ENCODE measurements at places on chromosomes 13 and 19.

DNA sequence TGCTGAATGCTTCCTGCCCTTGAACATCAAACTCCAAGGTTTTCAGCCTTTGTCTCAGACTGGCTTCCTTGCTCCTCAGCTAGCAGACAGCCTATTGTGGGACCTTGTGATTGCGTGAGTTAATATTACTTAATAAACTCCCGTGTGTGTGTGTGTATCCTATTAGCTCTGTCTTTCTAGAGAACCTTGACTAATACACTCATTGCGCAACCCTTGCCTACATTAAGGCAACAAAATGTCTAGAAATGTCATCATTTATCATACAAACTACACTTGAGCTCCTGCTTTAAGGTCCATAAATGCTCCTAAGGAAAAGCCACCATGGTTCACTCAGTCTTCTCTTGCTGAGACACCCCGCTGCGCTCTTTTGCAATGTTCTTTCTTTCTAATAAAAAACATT lies 2861.0 kb downstream of the PCDH9 start:
- no peak for DNase-seq

DNA sequence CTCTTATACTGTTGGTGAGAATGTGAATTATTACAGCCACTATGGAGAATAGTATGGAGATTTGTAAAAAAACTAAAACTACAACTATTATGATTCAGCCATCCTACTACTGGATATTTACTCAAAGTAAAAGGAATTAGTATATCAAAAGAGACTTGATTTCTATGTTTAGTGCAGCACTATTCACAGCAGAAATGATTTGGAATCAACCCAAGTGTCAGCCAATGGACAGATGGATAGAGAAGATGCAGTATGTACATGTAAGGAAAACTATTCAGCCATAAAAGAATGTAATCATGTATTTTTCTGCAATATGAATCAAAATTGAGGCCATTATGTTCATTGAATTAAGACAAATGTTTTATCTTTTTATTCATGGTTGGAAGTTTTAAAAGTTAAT lies 1705.5 kb downstream of the SLITRK1 start:
- no peak for DNase-seq

- peak; percentile 89 for DNase-seq
Measured at GRCh38 chr13:26469602-26470001, 87.9 kb upstream of the WASF3 start.

DNA sequence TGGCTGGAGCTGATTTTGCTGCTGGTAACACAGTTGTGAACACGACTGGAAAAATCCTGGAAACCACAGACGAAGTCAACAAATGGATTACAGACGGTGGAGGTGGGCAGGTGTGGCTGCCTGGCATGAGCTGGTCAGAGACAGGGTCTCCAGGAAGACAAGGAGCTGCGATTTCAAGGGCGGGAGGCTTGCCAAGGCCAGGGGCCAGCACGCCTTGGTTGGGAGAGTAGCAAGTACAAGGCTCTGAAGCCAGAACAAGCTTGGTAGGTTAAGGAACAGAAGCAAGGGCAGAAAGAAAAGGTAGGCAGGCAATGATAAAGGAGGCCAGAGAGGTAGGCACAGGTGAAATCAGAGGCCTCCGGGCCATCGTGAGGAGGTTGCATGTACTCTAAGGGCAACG lies 50.7 kb upstream of the AMER2 start:
- DNase-seq = no peak

GRCh38 chr13:113802090-113802531 lies 43.1 kb downstream of the TMEM255B start:
- no peak for DNase-seq

GRCh38 chr19:5396096-5396939 lies 55.7 kb upstream of the PTPRS start:
- no peak for DNase-seq

DNA sequence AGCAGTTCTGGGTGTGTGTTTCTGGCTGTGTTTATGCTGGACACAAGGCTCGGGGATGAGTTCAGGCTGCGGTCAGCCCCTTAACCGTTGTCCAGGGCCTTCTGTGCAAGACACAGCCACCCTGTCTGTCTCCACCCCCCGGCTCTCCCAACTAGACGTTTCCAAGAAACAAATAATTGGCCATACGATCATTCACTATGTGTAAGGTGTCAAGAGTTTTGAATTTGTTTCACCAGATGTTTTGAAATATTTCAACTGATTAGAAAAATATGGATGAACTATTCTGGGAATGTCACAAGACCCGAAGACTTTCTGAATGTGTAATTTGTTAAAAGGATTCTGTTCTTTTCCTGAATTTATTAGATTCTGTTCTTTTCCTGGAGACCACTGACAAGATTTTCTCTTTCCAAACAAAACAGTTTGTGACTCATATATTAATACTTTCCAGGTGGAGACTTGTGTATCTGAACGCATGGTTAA lies 318.2 kb downstream of the MYO16 start:
- no peak for DNase-seq

DNA sequence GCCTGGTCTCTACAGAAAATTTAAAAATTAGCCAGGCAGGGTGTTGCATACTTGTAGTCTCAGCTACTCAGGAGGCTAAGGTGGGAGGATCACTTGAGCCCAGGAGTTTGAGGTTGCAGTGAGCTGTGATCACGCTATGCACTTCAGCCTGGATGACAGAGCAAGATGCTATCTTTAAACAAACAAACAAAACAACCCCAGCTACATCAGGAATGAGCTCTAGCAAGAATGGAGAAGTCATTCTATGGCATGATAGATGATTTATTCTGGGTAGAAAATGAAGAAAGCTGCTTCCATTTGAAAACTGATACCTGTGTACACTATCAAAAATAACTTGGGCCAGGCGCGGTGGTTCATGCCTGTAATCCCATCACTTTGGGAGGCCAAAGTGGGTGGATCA lies 15.8 kb upstream of the SHISA2 start:
- no peak for DNase-seq

DNA sequence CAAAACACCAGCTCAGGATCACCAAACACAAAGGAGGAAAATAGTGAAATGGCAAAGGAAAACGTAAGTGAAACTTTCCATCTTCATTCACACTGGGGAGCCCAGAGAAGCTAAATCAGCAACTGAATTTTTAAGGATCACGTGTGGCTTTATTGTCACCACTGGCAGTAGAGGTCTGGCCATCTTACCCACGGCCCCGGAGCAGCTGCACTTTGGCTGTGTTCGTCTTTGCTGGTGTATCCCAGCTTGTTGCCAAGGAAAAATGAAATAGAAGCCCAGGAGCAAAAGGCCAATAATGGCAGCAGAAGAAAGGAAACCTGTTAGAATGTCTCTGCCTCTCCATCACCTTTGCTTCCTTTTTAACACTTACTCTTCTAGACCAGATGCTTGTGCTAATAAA lies 274.7 kb downstream of the FOXO1 start:
- DNase-seq = no peak

GRCh38 chr13:73738626-73739025 lies 395.6 kb downstream of the KLF12 start:
- DNase-seq = no peak

GRCh38 chr13:97631158-97631557 lies 197.2 kb downstream of the RAP2A start:
- no peak for DNase-seq

DNA sequence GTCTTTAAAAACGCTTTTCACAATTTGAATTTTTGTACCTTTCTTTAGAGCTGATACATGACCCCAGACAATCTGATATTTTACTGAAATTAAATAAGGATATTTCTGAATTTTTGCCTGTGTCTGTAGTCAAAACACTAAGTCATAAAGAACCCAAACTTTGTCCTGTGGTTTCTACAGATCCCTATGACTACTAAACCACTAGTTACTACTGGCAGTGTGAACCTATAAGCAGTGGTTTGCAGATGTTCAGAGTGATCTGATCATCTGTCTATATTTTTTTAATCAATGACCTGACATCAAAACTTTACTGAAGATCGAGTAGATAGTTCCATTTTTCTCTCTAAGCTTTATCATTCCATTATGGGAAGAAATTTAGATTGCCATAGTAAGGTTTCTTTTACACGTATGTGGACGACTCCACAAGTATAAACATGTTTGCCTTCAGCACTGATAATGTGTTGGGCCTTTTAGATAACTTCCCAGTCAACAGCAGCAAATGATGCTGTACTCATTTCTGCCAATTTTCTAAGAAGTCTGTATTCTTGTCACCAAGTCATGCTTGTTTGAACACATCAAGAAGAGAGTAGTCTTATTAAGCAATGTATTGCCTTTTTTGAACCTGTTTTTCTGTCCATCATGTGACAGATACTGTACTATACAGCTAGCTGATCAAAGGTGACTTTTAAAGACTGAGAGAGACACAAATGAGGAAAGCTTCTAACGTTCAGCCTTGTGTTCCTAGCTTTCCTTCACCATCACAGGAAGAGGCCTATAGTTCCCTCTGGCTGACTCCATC lies 21.8 kb downstream of the POLR1D start:
- DNase-seq = no peak

DNA sequence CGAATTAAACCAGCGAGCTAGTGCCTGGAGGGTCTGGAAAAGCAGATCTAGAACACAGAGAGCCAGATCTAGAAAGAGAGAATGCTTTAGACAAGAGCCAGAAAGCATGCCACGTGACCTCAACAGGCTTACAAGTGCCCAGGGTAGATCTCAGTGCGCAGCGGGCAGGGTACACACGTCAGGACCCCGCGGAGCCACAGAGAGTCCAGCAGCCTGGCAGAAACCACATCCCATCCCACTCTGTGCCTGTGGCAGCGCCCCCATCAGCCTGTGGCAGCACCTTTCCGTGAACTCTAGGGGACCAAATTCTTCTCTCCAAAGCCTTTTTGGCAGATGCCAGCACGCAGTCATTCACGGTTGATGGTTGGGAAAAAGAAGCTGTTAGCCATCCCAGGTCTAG lies 5.9 kb downstream of the ARHGEF1 start:
- DNase-seq = no peak

DNA sequence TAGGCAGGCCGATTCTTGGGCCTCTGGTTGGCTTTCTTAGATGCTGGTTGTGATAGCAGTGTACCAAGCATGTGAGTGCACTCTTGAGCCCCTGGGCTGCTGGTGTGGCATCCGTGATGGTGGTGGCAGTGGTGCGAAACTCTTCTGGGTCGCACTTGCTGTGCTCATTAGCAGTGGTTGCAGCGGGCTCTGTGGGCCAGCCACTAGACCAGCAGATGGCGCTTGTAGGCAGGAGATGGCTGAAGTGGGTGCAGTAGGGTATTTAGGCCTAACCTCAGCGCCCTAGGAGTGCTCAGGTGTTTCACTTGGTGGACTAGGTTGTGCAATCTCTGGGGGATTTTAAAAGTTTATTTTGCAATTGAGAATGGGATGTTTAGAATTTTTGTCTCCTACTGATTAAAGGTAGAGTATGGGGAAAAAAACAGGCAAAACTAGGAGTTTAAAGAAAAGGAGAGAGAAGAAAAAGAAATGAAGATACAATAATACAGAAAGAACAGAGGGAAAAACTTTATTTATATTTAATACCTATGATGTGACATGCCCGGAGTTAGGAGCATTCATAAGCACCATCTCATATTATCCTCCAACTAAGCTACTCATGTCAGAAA lies 4.3 kb upstream of the ZNF17 start:
- peak; percentile 63 for DNase-seq

DNA sequence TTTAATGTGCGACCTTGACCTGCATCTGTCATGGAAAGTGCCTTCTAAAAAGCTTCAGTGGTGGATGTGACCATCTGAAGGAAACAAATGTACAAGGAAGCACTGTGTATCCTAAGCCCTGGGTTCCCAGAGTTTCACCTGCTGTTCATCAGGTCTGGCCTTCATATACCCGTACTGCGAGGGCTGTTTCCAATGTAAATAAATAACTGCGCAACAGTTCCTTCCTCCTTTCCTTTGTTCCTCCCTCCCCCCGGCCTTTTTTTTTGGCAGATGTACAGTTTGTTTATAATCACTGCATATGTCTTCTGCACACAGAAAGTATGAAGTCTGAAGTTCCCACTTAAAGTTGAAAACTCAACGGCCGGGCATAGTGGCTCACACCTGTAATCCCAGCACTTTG lies 5.2 kb downstream of the FAAP24 start:
- DNase-seq = no peak

DNA sequence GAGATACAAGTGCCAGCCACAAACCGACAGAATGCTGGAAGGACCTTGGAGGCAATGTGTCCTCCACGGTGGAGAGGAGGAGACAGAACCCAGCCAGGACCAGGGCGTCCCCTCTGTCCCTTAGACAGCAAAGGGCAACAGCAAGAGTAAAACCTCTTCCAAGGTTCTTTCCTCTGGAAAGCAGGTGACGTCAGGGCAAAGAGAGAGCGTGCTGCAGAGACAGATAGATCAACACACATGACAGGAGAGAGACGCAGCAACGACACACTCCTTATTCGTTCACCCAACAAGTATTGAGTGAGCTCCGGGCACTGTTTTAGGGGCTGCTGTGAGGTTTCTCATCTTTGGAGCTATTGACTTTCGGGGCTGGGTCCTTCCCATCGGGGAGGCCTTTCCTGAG lies 1.3 kb upstream of the GALP start:
- DNase-seq = no peak

- no peak for DNase-seq
Measured at GRCh38 chr13:77033717-77034302, 6.9 kb upstream of the FBXL3 start.

- DNase-seq = no peak
Measured at GRCh38 chr19:55251341-55252081, 7.3 kb downstream of the PPP6R1 start.

GRCh38 chr19:411723-412355 lies 2.9 kb upstream of the C2CD4C start:
- DNase-seq = no peak

DNA sequence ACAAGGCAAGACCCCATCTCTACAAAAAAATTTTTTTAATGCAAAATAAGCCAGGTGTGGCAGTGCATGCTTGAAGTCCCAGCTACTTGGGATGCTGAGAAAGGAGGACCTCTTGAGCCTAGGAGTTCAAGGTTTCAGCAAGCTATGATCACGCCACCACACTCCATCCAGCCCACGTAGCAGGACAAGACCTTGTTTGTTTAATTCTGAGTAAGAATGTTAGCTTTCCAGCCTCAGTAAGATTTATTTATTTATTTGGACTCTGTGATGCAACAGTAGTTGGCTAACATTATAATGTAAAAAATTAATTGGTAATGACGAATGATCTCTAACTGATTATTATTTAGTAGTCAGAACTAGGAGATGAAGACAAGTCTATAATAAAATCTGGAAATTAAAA lies 23.3 kb downstream of the N4BP2L2 start:
- no peak for DNase-seq

GRCh38 chr13:59880468-59880867 lies 283.3 kb downstream of the DIAPH3 start:
- no peak for DNase-seq
